ENCODE measurements at places on chromosomes 6 and 20.

GRCh38 chr6:158662954-158663624, 13.2 kb downstream of the SYTL3 start:
- no peak for DNase-seq

GRCh38 chr6:8738951-8739350, 303.6 kb upstream of the SLC35B3 start:
- DNase-seq = no peak

DNA sequence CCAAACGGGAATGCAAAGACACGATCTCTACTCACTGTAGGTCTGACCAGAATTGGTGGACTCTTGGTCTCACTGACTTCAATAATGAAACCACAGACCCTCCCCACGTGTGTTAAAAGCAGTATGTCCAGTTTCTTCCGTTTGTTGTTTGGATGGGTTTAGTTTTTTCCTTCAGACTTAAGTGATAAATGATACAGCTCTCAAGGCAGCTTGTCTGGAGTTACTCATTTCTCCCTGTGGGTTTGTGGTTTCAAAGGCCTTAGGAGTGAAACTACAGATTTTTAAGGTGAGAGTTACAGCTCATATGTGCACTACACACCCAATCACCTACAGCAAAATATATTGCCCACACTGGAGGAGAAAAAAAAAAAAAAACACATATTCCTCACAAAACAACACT, 86.7 kb upstream of the STMND1 start:
- no peak for DNase-seq

DNA sequence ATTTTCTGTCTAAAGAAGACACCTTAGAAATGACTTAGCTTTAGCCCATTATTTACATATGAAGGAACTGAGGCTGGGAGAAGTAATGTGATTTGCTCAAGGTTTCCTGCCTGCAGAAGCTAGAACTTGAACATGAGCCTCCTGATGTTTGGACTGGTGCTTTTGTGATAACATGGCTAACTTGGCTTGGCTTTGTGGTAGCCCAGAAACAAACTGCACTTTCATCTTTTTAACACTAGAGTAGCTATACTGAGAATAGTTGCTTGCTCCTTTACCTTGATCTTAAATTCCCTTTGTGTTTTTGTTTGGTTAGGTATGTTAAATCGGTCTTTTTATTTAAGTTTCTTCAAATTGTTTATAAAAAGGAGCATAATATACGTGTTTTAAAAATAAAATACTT, 163.5 kb upstream of the MANEA start:
- DNase-seq = no peak

DNA sequence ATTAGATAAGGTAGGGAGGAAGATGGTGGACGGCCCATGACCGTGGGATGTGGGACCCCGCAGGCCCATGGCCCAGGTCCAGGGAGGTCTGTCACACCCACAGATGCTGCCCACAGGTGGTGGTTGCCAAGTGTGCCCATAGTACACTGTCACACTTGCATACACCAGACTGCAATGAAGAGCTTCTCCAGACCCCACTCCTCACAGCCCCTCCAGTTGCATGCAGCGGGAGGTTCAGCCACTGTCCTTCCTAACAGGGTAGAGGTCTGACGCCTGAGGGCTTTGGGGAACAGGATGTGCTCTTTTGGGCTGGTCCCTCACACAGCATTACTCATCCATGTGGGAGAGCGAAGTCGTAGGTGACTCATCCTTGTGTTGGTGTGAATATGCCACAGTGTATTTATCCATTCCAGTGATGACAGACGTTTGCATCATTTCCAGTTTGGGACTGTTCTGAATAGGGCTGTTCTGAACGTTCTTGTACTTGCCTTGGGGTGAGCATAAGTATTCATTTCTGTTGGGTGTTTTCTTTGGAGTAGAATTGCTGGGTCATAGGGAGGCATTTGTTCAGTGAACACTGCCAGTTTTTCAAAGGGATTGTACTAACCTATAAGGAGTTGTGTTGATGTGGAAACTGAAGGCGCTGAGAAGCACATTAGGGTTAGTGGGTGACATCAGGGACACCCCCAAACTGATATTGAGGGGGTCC, 10.1 kb upstream of the PYGB start:
- no peak for DNase-seq

All from D341Med (cell line).